Endothelial cell (in vitro differentiated cells): ENCODE measurements at places on chromosomes 6 and 20.
A peak's percentile ranks its signal among the peaks of the same experiment; 100 is the strongest.

DNA sequence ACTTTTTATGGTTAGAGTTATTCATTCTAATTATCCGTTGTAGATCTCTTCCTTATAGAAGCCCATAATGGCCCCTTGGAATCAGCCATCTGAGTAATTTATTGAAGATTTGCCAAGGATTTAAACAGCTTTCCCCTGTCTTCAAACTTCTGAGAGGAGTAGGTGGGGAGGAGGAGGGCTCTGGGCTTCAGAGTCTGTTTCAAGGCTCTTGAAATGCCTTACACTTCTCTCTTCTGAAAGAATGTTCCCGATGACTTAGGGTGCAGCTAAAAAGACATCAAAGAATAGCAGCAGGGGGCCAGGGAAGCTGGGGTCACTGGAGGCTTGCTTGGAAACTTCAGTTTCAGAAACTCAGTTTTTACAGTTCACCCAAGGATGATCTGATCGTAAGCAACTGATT lies 165.3 kb downstream of the ZDHHC14 start:
- peaks cover 34% of the 10 kb centered on the region for H3K36me3 ChIP-seq
- H3K27ac ChIP-seq = no peak overlapping the region
- no peak overlapping the region for H3K4me3 ChIP-seq

GRCh38 chr6:4102687-4103244 lies 23.8 kb upstream of the FAM217A start:
- DNase-seq = no peak
- H3K4me1 ChIP-seq = peaks cover 4% of the 10 kb centered on the region
- H3K27me3 ChIP-seq = peaks cover 4% of the 10 kb centered on the region

DNA sequence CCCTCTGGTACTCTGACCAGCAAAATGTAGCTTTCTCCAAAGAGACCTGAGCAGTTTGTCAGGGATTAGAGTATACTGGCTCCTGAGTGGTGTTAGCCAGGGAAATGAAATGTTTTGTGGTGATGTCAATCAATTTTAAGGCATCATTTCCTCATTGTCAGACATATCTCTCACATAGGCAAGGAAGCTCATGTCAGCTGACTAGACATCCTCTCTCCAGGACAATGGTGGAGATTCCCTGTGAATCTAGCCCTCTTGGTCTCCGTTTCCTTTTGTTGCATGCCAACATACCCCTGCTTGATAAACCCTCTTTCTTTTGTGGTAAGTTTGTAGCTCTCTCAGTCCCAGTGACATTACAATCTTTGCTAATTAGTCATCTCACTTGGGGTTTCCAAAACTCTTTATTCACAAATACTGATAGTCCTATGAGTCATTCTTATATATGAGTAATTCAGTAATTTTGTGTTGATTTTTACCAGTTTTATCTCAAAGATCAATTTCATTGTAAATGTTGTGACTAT lies 135.6 kb upstream of the PTPRK start:
- peak overlapping the region; percentile 80 for H3K27ac ChIP-seq
- H3K36me3 ChIP-seq = no peaks in the 10 kb centered on the region
- no peaks in the 10 kb centered on the region for H3K27me3 ChIP-seq
- no peak overlapping the region for H3K4me3 ChIP-seq
- DNase-seq = no peak
- H3K4me1 ChIP-seq = peaks cover 5% of the 10 kb centered on the region

- H3K27me3 ChIP-seq = no peaks in the 10 kb centered on the region
- H3K27ac ChIP-seq = no peak overlapping the region
- H3K4me1 ChIP-seq = peaks cover 8% of the 10 kb centered on the region
- no peak overlapping the region for H3K4me3 ChIP-seq
Measured at GRCh38 chr6:148771212-148771601, 24.4 kb downstream of the UST start.

DNA sequence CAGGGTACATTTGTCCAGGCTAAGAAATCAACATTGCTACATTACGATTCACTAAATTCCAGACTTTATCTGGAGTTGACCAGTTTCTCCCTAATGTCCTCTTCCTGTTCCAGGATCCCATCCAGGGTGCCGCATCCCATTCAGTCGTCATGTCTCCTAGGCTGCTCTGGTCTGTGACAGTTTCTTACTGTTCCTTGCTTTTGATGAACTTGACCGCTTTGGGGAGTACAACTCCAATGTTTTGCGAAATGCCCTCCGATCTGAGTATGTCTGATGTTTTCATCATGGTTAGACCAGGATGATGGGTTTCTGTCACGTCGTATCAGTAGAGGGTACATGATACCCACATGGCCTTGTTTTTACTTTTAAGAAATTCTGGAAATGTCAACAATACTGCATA lies 62.2 kb downstream of the CTCFL start:
- H3K36me3 ChIP-seq = peaks cover 5% of the 10 kb centered on the region
- peaks cover 9% of the 10 kb centered on the region for H3K4me1 ChIP-seq
- H3K27me3 ChIP-seq = peaks cover 8% of the 10 kb centered on the region
- no peak for DNase-seq

DNA sequence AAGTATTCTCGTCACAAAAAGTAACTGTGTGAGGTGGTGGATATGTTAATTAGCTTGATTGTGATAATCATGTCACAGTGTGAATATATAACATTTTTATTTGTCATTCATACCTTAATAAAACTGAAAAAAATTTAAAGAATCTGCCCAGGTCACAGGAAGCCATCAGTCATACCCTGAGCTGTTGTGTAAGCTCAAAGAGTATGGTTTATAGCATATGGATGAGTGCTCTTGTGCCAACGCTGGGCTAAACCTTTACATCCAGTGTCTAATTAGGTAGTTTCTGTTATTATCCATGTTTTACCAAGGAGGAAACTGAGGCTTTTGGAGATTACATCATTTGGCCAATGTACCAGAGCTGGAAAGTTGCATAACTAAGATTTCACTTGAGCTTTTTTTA lies 11.4 kb downstream of the PKIG start:
- peaks cover 31% of the 10 kb centered on the region for H3K4me1 ChIP-seq
- no peak overlapping the region for H3K4me3 ChIP-seq
- peaks cover 2% of the 10 kb centered on the region for H3K27me3 ChIP-seq
- no peak overlapping the region for H3K27ac ChIP-seq
- DNase-seq = no peak

DNA sequence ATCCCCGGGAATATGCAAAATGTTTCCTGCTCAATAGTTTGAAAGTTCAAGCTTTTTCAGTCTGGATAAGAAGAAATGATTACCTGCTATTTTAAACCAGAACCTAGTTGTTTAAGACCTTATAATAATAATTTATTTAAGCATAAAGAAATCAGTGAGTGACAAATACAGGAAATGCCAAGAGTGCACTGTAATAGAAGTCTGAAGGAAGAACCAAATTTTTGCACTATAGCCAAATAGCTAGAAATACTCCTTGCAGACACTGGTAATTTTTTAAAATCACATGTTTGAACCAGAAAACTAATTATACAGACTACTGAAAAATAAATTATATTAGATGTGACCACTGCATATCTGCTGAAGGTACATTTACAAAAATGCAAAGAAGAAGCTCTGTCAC lies 93.2 kb downstream of the MMS22L start:
- H3K4me3 ChIP-seq = no peak overlapping the region
- no peak for DNase-seq
- no peaks in the 10 kb centered on the region for H3K36me3 ChIP-seq
- peaks cover 3% of the 10 kb centered on the region for H3K27me3 ChIP-seq
- no peak overlapping the region for H3K27ac ChIP-seq

DNA sequence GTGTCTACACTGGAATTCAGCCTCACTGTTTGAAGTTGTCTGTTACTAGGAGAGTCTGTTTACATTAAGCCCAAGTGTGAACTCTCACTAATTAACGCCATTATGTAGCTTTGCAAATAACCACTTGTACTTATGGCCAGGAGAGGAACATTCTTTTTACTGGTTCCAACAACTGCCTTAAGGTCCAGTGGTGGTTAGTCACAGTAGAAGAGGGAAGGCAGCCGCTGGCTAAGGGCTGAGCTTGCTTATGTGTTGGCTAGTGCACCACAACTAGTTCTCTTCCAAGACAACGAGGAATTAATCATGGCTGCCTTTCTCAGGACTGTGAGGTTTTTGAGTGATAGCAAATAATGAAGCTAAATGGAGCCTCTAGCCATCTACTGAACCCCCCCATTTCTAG lies 14.9 kb upstream of the SLC22A23 start:
- H3K4me3 ChIP-seq = no peak overlapping the region
- no peak for DNase-seq
- peaks cover 2% of the 10 kb centered on the region for H3K27me3 ChIP-seq
- peaks cover 19% of the 10 kb centered on the region for H3K4me1 ChIP-seq
- no peaks in the 10 kb centered on the region for H3K36me3 ChIP-seq

DNA sequence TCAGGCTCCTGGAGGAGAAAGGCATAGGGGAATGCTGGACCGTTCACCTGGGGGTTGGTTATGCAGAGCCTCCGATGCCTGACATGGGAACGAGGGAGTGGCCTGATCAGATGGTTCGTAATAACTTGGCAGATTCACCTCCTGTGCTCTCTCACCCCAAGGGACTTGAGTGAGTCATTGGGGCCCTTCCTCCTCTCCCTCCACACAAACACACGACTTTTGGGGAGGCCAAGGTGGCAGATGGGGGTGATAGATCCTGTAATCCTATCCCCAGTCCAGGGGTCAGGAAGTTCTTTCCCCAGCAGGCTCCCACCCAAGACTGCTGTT lies 45.6 kb upstream of the ARFGEF2 start:
- H3K27me3 ChIP-seq = peaks cover 4% of the 10 kb centered on the region
- no peak overlapping the region for H3K4me3 ChIP-seq
